Epithelial cell of proximal tubule (primary cell): ENCODE measurements at places on chromosomes 7 and 10.

DNA sequence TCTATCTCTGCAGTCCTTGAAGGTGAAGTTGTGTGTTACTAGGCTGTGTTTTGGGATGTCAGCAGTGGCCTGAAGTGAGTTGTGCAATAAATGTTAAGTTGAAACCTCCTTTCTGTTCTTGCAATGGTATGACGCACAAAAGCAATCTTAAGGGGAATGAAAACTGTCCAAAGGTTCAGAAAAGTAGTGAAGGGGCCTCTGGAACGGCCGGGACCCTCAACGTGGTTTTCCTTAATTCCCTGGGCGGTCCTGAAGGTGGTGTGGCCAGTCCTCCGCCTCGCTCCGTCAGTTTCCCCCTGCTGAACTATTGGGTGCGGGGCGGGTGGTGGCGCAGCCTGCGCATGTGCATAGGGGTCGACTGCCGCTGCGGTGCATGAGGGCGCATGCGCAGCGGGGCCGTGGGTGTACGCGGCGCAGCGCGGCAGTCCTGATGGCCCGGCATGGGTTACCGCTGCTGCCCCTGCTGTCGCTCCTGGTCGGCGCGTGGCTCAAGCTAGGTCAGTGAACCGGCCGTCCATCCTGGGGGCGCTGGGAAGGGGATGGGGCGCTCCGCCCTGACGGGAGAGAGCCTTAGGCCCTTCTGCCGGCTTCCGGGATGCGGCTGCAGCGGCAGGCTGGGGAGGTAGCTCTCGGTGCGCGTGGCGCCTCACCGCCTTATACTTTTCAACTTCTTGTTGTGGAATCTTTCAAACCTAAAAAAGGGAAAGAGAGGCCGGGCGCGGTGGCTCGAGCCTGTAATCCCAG, at the start of gene SUMF2:
TSS of gene SUMF2 (plus strand) at position 405 of the 744 bp plus-strand sequence. CDS start at position 431, 26 bp downstream.
- no peak for DNase-seq

GRCh38 chr10:80405626-80406025, 2.7 kb upstream of the PRXL2A start:
- no peak for DNase-seq

DNA sequence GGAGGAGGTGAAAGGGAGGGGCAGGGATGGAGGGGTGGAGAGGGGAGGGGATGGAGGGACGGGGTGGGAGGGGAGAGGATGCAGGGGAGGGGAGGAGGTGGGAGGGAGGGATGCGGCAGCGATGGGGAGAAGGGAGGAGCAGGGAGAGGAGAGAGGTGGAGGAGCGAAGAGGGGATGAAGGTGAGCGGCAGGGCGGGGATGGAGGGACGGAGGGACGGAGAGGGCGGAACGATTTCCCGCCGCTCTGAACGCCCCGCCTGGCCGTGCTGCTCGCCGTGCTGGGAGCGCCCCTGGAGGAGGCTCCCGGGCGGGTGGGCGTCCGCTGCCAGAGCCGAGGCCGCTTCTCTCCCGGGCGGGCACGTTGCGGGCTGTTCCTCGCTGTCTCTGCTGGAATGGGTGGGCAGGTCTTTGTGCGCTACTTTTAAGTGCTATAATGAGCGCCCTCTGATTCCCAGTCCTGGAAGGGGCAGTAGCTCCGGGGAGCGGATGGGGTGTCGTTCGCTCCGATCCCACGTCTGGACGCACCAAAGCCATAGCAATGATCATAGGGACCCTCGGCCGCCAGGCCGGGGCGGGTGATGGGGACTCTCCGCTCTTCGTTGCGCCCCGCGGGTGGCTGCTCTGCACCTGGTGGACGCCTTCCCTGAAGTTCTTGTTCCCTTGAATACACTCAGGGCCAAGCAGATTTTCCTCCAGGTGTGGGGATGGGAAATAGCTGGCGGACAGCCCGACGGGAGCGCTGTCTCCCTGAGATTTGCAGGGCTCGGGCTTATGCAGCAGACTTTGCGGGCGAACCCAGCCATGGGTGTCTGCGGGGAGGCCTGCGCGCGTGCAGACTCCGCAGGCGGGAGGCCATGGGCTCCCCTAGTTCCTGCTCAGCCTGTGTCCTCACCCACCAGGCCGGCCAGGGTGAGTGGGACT, 81.1 kb upstream of the CPXM2 start:
- DNase-seq = no peak

DNA sequence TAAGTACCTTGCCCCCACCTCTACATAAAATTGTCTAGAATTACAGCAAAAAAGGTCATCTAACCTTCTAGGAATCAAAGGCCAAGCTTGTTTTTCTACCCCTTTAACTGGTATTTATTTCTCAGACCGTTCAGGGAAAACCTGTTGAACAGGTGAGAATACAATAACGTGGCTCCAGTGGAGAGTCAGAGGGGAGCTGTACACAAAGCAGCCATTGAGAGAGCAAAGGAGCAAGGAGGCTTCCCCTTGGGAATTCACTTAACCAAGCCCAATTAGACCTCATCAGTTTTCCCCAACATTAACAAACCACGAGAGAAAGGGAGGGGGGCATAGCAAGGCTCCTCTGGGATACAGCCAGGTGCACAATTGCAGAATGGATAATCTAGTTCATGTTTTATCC, 101.9 kb downstream of the ELMO1 start:
- DNase-seq = no peak
